ENCODE measurements at places on chromosomes 7 and 10.

GRCh38 chr10:49356181-49356580 lies 39.7 kb downstream of the DRGX start:
- no peak for DNase-seq

DNA sequence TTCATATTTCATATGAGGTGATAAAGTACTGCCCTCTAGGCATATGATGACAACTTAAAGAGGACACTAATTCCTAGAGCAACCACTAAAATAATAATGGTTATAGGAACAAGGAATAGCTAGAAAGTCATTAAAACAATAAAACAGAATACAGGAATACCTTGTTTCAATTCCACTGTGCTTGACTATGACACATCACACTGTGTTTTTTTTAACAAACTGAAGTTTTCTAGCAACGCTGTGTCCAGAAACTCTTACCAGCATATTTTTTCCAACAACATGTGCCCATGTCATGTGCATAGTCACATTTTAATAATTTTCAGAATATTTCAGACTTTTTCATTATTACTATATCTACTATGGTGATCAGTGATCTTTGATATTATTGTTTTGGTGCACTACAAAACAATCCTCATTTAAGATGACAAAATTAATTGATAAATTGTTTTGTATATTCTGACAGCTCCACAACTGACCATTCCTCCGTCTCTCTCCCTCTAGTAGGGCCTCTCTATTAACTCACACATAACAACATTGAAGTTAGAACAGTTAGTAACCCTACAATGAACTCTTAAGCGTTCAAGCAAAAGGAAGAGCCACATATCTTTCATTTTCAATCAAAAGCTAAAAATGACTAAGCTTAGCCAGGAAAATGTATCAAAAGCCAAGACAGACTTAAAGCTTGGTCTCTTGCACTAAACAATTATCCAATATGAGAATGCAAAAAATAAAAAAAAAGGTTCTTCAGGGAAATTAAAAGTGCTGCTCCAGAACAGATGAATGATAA lies 85.8 kb downstream of the SNX13 start:
- no peak for DNase-seq

GRCh38 chr7:157708919-157709295 lies 372.1 kb downstream of the DNAJB6 start:
- no peak for DNase-seq

- peak; percentile 71 for DNase-seq
These were observed 10.1 kb downstream of the ANKRD22 start for GRCh38 chr10:88841316-88842111.

DNA sequence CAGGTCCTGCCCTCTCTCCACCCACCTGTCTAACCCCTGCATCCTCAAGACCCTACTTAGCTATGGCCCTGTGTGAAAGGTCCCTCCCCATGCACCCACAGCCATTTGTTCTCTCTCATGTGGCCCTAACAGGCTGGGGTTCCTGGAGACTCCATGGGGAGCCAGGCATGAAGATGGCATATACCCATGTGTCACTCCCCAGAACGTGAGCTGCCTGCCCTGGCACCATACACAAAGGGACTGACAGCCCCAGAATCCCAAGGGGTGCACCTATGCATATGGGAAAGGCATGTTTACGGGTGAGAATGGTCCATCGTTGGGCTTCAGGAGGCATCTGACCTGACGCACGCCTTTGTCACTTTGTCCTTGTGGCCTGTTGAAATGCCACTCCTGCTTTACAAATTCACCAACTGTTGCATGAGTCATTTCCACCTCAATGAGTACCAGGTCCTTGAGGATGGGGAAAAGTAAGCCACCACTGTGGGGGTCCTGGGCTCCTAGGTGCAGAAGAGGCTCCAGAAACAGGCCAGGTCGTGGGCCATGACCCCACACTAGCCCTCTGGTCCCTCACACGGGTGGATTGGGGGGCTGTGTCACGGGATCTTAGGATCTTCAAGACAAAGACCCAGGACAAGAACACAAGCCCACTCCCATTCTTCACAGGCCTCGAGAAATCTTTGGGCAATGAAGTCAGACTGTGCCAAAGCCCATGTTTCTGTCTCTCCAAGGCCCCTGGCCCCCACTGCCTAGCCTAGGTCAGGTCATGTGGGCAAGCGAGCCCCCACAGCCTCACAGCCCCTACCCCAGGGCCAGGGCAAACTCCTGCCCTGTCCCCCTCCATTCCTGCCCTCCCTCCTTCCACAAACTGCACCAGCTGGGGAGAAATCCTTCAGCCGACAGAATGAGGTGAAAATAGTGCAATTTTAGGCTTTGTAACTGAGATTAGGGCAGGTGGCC lies 8.6 kb downstream of the GPRIN2 start:
- no peak for DNase-seq

GRCh38 chr7:31986878-31987518 lies 83.2 kb downstream of the PDE1C start:
- no peak for DNase-seq

- DNase-seq = no peak
These were observed 45.2 kb upstream of the SAMD8 start for GRCh38 chr10:75066271-75066670.

DNA sequence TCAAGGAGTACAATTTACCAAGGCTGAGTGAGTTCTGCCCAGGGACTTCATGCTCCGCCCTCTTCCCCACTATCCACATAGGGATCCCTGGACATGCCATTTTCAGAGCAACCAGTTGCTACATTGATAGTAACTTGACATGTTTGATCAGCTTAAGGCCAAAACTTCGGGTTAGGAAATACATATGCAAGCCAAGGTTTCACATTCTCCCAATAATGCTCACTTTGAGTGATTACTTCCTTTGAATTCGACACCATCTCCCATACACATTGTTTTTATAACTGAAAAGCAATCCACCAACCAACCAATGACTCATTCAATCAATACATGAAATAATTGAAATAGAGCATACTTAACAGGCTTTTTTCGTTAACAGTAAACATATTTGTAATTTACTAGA lies 137.9 kb downstream of the GLI3 start:
- DNase-seq = no peak

DNA sequence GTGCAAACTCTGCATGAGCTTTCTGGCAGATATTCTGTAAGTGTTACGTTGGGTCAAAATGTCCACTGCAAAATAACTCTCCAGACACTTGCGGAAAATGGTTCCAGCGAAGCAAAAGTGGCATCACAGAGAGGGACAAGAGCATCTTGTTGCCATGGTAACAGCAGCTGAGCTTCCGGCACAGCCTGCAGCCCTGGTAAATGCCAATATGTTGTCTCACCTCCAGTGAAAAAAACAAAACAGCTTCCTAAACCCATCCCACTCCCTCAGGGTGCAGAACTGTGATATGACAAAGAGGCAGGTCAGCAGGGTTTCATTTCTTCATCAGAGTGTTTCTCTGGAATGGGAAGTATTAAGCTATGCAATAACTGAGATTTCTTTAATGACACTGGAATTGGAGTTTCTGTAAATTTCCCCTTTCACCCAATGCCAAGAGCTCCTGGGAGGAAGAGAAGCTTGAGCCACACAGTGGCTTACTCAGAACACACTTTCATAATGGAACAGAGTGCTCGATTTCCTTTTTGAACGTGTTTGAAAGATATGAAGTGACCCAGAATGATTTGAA lies 65.6 kb downstream of the FOXI2 start:
- DNase-seq = no peak

DNA sequence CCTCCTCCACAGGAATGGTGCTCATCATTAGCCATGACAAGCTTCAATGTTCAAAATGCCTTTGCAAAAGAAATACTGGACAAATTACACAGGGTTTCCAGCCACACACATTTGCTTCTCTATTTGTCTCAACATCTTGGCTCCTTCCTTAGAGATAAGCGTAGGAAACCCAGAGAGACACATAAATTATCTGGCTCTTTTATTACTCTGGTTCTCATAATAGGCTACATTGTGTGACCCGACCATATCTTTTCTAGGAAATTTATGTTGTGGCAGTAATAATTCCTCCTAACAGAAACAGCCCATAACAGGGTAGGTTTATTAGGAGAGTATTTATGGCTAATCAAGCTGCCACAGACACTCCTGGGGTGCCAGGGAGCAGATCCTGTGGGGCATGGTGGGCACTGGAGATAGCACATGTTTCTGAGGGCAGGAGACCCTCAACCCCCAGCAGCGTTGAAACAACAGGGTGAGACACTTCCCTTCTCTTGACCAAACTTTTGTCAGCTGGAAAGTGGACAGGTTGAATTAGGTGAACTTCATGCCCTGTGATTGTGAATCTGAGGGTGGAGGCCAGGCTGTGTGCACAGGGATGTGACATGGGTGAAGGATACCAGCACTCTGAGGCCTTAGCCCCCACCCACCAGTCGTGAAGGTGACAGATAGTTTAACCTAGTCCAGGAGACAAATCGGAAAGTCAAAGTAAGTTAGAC lies 295.9 kb upstream of the ZNF32 start:
- peak; percentile 3 for DNase-seq

DNA sequence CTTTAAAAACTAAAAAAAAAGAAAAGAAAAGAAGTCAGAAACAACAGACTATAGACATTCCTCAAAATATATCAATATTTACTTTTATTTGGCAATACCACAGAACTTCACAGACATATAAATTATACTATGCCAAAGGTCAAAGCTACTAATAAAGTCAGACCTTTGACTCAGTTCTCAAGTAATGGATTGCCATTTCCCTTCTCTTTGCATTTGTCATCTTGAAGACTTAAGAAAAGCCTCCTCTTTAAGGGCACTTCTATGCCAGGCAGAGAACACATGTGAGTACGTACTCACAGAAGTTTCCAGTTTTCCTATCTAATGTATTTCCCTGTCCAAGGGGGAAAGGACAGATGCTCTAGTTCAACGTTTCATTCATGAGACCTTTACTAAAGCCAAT lies 37.6 kb downstream of the TNPO3 start:
- no peak for DNase-seq

DNA sequence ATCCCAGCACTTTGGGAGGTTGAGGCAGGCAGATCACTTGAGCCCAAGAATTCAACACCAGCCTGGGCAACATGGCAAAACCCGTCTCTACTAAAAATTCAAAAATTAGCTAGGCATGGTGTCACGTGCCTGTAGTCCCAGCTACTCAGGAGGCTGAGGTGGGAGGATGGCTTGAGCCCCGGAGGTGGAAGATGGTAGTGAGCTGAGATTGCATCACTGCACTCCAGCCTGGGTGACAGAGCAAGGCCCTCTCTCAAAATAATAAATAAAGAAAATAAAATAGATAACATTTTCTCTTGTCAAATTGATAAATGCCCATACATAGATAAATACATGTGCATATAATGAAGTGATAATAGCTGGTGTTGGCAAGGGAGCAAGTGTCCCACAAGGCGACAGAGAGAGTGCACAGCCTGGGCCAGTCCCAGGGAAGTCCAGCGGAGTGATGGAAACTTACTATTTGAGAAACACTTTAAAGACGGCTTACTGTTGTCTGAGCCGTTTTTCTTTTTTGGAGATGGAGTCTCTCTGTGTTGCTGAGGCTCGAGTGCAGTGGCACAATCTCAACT lies 33.4 kb upstream of the DLG5 start:
- no peak for DNase-seq

DNA sequence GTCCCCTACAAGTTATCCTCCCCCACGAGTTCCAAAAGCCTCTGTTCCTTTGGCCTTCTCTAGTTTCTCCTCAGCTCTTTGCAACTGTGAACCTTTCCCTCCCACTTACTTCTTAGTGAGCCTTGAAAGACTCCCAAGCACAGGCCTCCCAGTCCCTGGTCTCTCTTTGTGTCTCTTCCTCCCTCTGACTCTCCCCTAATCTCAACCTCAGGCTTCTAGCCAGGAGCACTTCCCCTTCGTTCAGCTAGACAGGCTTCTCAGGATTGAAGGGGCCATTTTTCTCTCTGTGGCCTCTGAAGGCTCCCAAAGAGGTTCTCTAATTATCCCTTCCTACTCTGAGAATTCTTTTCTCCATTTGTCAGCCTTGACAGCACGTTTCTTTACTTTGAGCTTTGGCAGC lies 50.2 kb upstream of the PHYHIPL start:
- DNase-seq = peak; percentile 28

- peak; percentile 35 for DNase-seq
These were observed 49.8 kb downstream of the CNOT4 start for GRCh38 chr7:135459951-135460567.

DNA sequence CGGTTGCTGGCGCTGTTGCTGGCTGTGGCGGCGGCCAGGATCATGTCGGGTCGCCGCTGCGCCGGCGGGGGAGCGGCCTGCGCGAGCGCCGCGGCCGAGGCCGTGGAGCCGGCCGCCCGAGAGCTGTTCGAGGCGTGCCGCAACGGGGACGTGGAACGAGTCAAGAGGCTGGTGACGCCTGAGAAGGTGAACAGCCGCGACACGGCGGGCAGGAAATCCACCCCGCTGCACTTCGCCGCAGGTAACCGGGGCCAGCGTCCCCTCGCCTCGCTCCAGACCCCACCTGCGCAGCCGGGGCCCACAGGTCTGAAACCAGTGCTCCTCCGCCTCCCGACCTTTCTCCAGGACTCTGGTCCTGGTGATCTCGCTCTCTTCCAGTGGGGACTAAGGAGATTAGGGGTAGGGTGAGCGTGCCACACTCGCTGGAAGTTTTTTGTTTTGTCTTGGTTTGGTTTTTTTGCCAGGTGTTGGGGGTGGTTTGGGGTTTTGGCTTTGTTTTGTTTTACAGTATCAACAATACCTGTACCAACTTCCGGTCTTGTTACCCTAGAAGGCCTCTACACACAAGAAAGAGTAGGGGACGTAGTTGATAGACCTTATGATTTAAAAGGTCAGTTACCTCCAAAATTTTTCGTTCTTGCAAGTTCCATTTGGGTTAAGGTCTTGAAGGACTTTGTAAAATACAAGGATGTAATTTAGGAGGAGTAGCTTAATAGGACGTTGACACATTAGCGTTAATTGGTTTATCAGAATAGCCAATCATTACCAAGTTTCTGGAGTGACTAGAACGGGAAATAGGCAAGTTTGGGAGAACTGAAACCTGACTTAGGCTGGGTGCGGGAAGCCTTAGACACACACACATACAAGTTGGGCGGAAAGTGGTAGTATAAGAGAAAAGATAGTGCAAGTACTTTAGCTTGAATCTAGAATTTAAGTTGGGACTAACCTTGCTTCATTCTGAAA lies 704 bp downstream of the TNKS2 start:
- peak; percentile 84 for DNase-seq

- no peak for DNase-seq
These were observed 144.9 kb downstream of the PAXIP1 start for GRCh38 chr7:154857728-154858681.

GRCh38 chr10:61135276-61135721 lies 191.3 kb upstream of the RHOBTB1 start:
- no peak for DNase-seq

GRCh38 chr7:20193242-20193777 lies 23.9 kb downstream of the MACC1 start:
- no peak for DNase-seq

Data from OCI-M1 (cell line).